Stimulated activated CD4-positive, alpha-beta T cell treated with anti-CD3 and anti-CD28 coated beads, Interleukin-12 subunit alpha, Interleukin-12 subunit beta, amount 100 ng/mL, for 4 hours (primary cell): ENCODE measurements at places on chromosomes 4 and X.

DNA sequence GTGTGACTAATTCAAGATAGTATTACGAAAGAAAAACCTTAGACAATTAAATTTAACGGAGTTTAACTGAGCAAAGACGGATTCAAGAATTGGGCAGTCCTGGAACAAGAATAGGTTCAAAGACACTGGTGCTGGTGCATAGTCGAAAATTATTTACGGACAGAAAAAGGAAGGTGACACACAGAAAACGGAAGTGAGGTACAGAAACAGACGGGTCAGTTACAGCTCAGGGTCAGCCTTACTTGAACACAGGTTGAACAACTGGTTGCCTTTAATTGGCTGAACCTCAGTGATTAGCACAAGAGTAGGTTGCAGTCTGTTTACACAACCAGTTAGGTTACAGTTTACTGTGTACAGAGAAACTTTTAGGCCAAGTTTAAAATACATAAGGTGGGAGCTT, 31.5 kb downstream of the KLHL8 start:
- DNase-seq: no peak

GRCh38 chr4:147192679-147193078, 247.0 kb upstream of the TTC29 start:
- DNase-seq: no peak

DNA sequence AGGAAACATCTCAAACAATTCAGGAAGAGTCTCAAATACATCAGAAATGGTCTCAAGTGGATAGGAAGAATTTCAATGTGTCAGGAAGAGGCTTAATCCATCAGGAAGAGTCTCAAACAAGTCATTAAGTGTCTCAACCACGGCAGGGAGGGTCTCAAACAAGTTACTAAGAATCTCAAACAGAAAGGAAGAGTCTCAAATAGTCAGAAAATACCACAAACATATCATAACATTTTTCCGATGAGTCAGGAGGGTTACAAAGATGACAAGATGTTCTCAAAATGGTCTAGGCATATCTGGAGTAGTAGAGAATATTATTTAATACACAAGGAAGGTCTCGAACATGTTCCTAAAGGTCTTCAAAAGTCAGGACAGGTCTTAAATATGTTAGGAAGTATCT, 109.3 kb upstream of the USP9X start:
- no peak for DNase-seq

- DNase-seq: no peak
Measured at GRCh38 chrX:123685232-123685631, 47.6 kb downstream of the THOC2 start.

- DNase-seq: no peak
Measured at GRCh38 chrX:79081895-79082512, 62.5 kb upstream of the GPR174 start.

DNA sequence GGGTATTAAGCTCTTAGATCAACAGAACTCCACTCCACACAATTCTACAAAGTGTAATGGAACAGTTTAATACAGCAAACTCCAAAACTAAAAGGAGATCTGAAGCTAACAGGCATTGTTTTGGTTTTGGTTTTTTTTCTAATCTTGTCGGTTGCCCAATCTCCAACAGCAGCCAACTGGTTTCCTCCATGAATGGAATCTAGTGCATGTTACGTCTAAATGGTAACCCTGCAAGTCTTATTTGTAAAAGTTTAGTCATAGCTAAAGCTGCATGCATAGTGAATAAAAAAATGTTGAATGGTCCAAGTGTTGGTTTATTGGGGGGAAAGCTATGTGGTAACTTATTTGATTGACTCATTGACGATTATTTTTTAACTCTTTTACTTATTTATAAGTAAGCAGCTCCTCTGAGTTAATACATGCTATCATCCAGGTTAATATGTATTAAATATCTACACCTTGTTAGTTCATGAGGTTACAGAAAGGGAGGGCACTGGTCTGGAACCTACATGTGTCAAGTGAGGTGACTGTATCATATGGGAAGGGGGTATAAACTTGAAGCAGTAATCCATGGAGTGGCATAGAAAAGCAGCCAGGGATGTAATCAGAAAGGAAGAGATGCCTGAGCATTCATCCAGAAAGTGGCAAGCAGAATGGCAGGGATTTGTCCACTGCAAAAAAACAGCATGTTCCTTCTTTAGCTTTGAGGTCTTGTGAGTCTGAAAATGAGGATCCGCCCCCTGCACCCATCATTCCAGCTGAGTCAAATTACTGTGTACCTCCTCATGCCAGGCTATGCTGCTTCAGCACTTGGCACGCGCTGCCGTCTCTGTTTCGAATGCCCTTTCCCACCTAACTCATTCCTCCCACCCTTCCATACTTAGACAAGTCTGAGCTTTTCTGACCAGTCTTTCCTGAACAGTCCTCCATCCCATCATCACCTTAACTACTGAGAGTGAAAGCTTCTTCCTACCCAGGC, 81.7 kb downstream of the PDGFC start:
- no peak for DNase-seq

GRCh38 chr4:1523033-1523432, 116.8 kb upstream of the NKX1-1 start:
- DNase-seq: no peak

- DNase-seq: no peak
Measured at GRCh38 chr4:176638992-176639391, 153.7 kb downstream of the VEGFC start.

- DNase-seq: no peak
Measured at GRCh38 chrX:97682991-97683840, 799.5 kb downstream of the RPA4 start.

- no peak for DNase-seq
Measured at GRCh38 chr4:83378419-83378818, 43.8 kb upstream of the HPSE start.

- no peak for DNase-seq
Measured at GRCh38 chr4:86556791-86557415, 37.2 kb upstream of the PTPN13 start.

GRCh38 chr4:147736458-147736857, 4.6 kb downstream of the ARHGAP10 start:
- no peak for DNase-seq

DNA sequence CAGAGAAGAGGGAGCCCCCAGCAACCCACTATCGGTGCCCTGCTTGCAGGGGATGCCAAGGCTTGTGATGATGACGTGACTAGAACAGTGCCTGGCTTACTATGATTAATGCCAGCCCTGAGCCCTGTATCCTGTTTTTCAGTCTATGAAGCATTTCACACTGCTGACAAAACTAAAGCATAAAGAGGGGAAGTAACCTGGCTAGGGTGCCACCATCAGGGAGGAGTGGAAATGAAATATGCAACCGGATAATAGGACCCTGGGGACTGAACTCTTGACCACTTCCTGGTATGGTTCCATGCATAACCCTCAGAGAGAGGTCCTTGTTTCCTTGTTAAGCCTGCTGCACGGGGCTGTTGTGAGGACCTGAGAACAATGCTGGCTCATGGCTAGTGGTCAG, 50.3 kb downstream of the MED28 start:
- no peak for DNase-seq

DNA sequence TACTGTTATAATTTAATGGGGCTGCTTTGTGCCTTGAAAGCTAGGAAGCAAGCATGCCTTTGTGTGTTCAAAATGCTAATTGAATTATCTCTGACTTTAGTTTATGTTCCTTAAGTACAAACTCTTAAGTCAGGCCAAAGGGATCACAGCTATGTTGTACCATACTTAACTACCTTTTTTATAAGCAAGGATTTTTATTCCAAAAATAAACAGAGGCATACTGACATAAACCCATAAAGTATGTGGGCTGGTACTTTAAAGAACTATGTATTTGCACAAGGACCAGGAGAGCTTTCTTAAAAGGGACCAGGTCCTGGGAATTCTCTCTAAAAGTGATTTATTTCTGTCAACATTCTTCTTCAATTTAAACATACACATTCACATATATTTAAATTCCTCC, 57.8 kb upstream of the HCCS start:
- no peak for DNase-seq

- no peak for DNase-seq
Measured at GRCh38 chrX:29242856-29243255, 655.6 kb downstream of the IL1RAPL1 start.

GRCh38 chr4:148893095-148893494, 450.9 kb upstream of the NR3C2 start:
- DNase-seq: no peak

- DNase-seq: no peak
Measured at GRCh38 chrX:118047446-118048186, 69.0 kb downstream of the KLHL13 start.

GRCh38 chrX:11509786-11510185, 155.9 kb downstream of the ARHGAP6 start:
- DNase-seq: no peak

DNA sequence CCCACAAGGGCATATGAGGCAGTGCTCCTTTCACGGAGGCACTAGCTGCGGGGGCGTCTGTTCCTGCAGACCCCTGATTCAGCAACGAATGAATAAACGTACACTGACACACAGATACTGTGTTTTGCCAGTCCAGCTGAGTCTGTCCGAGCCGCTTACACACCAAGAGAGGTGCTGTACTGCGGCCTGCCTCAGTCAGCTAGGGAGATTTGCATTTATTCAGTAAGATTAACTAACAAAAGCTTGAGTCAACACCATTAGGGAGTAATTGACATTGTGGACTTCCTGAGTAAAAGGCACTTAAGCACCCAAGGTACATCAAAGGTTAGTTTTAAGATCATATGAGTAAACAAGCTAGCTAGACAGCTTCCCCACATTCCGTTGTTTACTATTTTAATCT, 31.0 kb upstream of the BEX4 start:
- no peak for DNase-seq

DNA sequence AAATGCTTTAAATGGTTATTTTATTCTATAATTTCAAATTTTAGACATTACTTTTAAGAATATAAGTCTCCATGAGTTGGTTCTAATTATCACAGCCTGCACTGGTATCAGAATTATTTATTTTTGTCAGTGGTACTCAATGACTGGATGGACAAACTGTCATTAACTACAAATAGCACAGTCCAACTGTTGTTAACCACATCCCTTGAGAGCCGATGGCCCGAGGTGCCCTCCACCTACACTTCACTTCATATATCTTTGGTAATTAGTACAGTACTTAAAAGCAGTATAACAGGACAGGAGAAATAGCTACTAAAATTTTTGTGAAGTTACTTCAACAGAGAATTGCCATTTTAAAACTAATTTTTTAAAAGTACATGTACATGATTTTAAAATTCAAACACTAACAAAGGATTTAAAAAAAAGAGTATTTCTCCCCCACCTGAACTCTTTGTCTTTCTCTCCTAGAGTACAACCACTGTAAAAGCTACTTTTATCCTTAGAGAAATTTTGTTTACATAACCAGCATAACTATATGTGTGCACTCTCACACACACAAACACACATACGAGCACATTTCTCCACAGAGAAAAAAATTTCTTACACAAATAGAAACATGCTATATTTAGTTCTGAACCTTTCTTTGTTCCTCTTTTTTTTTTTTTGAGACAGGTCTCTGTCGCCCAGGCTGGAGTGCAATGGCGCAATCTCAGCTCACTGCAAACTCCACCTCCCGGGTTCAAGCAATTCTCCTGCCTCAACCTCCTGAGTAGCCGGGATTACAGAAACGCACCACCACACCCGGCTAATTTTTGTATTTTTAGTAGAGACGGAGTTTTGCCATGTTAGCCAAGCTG, 6.5 kb downstream of the TIFA start:
- DNase-seq: no peak

DNA sequence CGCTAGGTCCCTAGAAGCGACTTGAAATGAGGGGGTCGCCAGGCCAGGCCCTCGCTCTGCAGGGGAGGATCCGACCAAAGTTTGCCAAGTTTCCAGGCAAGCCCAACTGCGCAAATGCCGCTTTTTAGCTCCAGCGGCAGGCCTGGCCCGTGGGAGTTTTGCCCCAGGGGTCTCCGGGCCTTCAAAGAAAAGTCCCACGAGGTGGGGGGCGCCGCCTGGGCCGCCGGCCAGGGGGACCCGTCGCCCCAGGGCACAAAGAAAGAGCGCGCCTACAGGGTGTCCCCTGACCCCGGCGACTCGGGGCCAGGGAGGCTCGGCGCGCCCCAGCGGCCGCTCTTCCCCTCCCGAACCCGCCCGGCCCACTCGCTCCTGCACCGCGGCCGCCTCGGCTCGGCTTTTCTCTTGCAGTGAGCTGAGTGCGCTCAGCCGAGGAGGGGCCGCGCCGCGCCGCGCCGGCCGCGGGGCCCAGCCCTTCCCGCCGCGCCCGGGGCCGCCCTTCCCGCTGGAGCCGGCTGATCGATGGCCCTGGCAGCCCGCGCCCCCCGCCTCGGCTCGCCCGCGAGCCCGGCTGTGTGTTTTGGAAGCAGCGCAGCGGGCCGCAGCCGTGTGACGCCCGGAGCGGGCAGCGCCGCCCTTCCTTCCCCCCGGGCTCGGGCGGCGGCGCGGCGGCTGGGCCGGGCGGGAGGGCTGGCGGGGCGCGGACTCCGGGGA, 754 bp upstream of the KLF3 start:
- no peak for DNase-seq

GRCh38 chrX:13128104-13128503, 83.7 kb upstream of the FAM9C start:
- no peak for DNase-seq

DNA sequence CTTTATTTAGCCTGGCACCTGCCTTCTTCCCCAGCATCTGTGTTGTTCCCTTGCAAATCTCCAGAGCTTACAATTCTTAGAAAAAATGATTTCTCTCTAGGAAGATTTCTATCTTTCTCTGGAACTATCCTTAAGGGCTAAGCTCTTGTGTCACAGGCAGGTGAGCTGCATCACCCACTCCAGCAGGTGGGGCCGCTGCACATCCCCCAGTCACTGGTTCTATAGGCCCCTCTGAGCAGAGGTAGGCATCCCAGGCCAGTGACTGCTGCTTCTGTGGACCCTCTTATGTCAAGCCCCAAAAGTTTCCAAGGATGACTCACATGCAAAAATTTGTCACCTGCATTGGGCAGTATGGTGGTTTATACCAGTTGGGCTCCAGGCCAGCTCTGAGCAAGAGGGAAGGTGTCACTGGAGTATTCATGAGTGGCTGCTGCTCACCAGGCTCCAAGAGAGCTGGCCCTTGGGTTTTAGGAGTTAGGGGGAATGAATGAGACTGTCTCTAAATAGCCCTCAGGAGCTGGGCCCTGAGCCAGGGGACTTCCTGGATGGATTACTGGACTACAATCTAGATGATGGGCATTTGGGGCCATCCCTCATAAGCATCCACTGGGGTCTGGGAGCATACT, 208.1 kb upstream of the EOLA2 start:
- DNase-seq: no peak

DNA sequence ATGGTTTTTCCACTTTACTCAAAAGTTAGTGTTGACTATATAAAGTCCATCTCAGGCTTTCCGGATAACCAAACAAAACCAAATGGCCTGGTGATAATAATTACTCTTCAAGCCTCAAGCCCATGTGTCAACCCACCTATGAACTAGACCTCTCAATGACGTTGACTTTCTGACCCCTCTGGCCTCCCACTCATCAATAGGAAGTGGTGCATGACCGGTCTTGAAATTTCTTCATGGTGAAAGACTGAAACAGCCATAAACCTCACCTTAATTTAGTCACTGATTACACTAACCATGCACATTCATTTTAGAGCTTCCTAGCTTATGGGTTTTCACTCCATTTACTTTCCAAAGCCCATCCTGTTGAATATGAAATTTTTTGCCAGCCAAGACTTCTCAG, 276.0 kb downstream of the KLHL13 start:
- DNase-seq: no peak

- DNase-seq: no peak
Measured at GRCh38 chrX:38249965-38250364, 29.3 kb upstream of the SRPX start.
